ENCODE measurements at places on chromosomes 1 and 21. TPM values are rescaled to one million over a fixed set of nuclear protein-coding genes. Genes with fewer than 3 reads are reported as not detected.
A peak's percentile ranks its signal among the peaks of the same experiment; 100 is the strongest.

DNA sequence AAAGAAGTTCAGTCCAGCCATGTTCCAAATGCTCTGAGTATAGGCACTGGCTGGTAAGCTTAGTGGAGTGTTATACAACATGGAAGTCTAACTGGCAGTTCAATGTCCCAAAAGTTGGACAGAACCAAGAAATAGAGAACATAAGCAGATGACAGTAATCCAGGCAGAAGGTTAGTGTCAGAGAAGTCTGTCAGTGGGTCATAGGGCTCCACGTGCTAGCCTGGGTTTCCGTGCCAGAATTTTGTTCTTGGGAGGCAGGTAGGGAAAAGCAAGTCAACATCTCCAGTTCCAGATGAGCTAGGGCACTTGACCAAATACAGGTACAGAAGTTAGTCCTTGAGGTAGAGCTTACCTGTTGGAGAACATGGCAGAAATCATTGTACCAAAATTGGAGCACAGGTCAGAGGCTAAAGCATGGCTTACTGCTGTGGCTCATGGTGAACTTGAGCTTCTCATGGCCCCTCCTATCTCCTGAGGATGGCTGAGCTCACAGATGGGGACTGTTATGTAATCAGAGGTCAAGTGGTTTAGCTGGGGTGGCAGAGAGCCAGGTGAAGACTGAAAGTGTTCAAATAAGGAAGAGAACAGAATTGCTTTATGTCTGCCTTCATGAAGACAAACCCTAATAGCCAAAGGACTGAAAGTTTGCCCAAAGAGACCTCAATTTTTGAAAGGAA, 170.8 kb downstream of the NFIA start:
- DNase-seq, result peak; percentile 89

The SPRR5 gene
- not detected for total RNA-seq

The PLPP3 gene
- total RNA-seq, result 14.7 TPM

GRCh38 chr1:55428944-55429931, 214.1 kb upstream of the USP24 start:
- DNase-seq, result peak; percentile 96

DNA sequence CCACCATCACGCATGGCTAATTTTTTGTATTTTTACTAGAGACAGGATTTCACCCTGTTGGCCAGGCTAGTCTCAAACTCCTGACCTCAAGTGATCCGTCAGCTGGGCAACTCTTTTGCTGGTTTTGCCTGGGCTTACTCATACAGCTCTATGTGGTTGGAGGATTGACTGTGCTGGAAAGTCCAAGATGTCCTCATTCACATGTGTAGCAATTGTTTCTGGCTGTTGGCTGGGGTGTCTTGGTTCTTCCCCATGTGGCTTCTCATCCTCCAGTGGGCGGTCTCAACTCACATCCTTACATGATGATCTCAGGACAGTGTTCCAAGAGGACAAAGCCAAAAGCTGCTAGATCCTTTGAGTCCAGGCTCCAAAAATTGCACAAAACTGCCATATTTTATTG, 53.3 kb downstream of the TEX35 start:
- DNase-seq, result no peak

DNA sequence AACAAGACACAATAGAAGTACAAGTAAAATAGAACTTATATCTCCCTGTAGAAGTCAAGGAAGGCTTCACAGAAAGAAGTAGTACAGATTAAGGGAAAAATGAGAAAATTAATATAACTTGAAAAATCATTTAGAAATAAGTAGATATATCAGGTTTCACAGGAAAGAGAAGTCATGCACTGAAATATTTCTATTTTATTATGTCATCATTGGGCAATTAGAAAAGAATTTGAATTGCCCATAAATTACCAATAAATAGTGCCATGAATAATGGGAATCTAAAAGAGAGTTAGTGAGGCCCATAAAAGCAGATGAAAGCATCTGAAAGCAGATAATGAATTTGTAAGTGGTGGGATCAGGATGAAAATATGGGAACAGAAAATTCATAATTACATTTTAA, 1597.8 kb downstream of the PLA2G4A start:
- no peak for DNase-seq

DNA sequence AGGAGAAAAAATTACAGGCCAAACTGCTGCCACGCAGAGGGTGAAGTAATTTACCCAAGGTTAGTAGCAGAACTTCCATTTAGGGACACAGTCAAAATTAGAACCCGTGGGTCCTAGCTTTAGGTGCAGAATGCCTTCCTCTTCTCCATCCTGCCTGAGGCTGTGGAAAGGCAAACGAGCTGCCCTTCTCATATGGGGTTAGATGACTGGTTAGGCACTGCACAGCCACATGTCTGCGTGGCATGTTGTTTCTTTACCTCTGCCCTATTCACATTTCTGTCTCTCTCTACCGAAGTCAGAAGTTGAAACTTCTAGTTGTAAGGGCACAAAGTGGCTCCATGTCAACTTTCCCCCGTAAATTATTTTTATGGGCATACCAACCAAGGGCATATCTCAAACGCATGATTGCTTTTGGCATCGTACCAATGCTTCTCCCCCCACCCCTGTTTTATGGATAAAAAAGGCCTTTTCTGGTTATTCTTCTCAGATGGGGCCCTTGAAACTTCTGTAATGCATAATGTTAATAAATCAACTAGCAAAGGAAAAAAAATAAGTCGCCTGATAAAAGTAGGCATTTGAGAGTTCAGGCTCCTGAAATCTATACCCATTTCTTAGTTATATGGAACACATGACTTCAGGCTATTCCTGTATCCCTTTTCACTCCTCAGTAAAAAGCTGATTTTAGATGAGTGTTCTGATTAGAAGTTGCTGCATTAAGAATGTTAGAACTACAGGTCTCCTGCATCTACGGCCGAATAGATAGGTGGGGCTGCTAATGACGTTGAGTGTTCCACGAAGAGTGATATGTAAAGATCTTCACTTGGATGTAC, 139.6 kb upstream of the NRIP1 start:
- no peak for DNase-seq

DNA sequence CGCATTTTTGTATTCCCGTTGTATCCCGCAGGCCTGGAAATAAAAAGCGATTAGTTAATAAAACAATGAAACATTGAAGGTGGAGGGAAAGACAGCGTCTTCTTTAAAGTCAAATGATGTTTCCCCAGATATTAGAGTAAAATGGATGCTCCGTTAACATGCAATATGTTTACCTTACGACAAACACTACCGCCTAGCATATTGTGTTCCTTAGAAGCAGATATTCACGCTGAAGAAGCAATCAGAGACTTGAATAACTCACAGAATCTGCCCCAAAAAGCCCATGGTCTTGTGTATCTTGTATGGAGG, 583 bp upstream of the B4GALT3 start:
- DNase-seq, result no peak

GRCh38 chr1:100510451-100510850, 27.5 kb upstream of the GPR88 start:
- DNase-seq, result no peak

DNA sequence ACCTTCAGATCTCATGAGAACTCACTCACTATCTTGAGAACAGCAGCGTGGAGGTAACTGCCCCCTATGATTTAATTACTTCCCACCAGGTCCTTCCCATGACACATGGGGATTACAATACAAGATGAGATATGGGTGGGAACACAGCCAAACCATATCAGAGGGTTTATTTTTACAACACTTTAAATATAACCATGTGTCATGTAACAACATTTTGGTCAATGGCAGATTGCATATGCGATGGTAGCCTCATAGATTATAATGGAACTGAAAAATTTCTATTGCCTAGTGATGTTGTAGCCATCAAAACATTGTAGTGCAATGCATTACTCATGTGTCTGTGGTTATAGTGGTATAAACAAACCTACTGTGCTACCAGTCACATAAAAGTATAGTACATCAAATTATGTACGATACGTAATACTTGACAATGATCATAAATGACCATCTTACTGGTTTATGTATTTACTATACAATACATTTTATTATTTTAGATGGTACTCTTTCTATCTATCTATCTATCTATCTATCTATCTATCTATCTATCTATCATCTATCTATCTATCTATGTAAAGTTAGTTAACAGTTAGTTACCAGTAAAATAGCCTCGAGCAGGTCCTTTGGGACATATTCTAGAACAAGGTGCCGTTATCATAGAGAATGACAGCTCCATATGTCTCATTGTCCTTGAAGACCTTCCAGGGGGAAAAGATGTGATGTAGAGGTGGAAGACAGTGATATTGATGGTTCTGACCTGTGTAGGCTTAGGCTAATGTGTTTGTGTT, 12.6 kb upstream of the S100B start:
- peak; percentile 41 for DNase-seq

DNA sequence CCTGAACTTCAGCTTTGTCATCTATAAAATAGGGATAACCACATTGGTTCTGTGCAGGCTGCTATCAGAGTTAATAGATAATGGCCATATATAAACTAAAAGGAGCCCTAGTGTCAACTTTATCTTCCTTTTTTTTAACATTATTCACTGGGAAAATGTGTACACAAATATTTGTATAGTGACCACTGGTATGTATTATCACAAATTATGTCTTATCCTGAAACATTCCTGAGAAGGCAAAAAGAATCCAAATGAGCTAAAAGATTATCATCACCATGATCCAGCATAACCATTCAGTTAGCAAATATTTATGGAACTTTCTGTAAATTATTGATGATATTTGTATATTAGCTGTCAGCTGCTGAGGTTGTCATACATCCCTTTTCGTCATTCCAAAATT, 16.6 kb downstream of the ANGPTL3 start:
- no peak for DNase-seq

The MCOLN3 gene
- total RNA-seq, result 0.97 TPM

DNA sequence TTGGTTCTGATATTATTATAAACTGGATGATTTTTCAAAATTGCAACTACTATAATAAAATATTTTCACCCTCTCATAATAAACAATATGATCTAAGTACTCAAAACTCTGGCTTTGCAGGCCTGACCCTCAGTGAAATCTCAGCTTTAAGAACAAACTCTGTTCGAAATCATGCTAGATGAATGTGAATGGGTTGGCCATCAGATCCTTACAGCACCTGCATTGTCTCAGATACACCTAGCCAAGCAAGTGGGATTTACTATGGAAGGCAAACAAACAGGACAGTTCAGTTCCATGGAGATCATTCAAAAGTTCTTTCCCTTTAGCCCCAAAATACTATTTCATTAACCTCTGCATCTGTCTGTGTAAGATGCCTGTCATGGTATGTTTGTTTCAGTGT, 44.8 kb downstream of the STYXL2 start:
- DNase-seq, result no peak

DNA sequence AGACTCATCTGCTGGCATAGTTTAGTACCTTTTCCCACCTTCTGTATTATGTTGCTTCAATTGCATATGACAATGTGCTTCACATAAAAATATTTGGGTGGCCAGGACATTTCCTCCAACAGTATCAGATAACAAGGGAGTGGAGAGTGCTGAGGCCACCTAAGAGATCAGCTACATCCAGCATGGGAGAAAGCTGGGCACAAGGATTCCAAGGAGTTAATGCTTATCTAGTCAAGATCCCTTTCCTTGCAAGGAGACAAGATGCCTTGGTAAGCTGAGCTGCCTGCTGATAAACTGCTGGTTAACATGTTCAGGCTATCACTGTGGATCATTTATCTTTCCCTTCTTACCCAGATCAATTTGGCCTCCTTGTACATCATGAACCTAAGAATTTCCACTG, 5.4 kb downstream of the TACSTD2 start:
- DNase-seq, result no peak

GRCh38 chr1:164772635-164773034, 213.7 kb downstream of the PBX1 start:
- peak; percentile 94 for DNase-seq

DNA sequence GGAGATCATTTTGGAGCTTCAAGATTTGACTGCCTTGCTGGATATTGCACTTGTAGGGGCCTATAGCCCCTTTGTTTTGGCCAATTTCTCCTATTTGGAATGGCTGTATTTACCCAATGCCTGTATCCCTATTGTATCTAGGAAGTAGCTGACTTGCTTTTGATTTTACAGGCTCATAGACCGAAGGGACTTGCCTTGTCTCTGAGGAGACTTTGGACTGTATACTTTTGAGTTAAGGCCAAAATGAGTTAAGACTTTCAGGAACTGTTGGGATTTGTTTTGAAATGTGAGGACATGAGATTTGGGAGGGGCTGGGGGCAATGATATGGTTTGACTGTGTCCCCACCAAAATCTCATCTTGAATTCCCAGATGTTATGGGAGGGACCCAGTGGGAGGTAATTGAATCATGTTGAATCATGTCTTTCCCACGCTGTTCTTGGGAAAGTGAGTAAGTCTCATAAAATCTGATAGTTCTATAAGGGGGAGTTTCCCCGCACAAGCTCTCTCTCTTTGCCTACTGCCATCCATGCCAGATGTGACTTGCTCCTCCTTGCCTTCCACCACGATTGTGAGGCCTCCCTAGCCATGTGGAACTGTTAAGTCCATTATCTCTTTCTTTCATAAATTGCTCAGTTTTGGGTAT, 276.1 kb downstream of the LMX1A start:
- DNase-seq, result peak; percentile 23

The ORC1 gene
- total RNA-seq, result 5.2 TPM

GRCh38 chr1:60857851-60858250, 224.5 kb upstream of the NFIA start:
- no peak for DNase-seq

- DNase-seq, result peak; percentile 86
These were observed 79.4 kb downstream of the CAPZB start for GRCh38 chr1:19405761-19406487.

DNA sequence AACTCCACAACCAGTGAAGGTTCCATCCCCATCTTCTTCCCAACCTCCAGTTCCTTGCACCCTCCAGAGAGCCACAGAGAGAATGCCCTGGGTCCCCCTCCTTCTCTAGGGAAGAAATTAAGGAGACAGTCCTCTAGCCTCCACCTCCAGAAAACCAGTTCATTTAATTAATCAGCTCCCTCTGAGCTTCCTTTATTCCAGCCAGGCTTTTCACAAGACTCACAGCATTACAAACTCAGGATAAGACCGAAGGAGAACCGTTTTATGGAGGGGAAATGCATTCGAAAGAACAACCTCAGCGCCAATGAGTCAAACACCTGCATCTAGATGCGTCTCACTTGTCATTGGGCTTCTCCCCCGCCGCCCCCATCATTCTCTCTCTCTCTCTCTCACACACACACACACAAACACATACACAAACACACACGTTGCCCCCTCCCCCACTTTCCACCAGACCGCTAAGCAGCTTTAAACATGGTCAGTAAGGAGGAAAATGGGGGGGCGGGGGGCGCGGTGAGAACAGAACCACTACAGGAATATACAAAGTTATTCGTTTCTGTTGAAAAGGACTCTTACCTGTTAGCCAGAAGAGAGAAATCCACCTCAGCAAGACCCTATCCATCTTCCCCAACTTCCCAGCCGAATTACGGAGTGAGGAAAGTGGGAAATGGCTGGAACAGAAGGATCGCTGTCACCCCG, 544 bp downstream of the ILDR2 start:
- DNase-seq, result no peak

- DNase-seq, result no peak
These were observed 33.5 kb downstream of the SCYL3 start for GRCh38 chr1:169860187-169860586.

The GSTM5 gene
- 5.8 TPM for total RNA-seq

GRCh38 chr1:206970446-206970845, at the start of gene FCAMR:
FCAMR (minus strand) TSS chr1:206970460; CDS start chr1:206970125, 335 bp downstream.
- no peak for DNase-seq

The FOXD3 gene
- total RNA-seq, result not detected

The ADAMTSL4 gene
- total RNA-seq, result 2.9 TPM
